ENCODE measurements at places on chromosomes 1 and 21.

DNA sequence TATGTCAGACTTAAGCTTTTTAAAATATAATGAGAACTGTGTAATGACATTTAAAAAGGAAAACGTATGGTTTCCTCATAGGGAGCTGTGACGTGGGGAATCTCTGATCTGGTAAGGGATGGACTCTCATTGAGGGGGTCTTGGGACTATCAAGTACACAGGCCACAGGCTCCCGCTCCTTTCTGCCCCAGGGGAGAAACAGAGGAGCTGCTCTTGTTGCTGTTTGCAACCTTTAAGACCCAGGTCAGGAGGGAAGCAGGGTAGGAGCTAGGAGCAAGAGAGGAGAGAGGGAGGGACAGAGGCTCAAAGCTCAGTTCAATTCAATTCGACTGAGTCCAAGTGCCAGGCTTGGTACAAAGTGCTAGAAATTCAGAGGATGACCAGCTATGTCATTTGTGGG lies 185.1 kb upstream of the CSF3R start:
- DNase-seq = no peak

GRCh38 chr1:147213271-147213670 lies 11.9 kb downstream of the FMO5 start:
- no peak for DNase-seq

DNA sequence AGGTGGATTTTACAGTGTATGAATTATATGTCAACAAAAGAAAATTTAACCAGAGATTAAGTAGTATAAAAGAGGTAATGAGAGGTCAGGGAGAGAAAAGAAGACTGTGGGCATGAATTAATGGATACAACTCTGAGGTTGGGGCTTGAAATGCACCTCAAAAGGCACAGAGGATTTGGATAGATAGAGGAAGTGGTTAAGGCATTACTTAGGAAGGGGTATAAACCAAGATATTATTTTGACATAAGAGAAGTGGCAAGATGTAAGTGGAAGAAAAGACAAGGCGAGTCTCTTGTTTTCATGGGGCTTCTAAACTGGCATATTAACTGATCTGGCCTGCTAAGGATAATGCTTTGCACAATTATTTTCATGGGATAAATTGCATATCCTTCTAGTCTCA lies 34.1 kb downstream of the RAP1A start:
- no peak for DNase-seq

- no peak for DNase-seq
These were observed 4.5 kb upstream of the DDX59 start for GRCh38 chr1:200673952-200674823.

GRCh38 chr1:5999711-6000443 lies 7.7 kb upstream of the NPHP4 start:
- DNase-seq = no peak

GRCh38 chr1:110515891-110516290 lies 3.1 kb downstream of the KCNA10 start:
- DNase-seq = no peak

DNA sequence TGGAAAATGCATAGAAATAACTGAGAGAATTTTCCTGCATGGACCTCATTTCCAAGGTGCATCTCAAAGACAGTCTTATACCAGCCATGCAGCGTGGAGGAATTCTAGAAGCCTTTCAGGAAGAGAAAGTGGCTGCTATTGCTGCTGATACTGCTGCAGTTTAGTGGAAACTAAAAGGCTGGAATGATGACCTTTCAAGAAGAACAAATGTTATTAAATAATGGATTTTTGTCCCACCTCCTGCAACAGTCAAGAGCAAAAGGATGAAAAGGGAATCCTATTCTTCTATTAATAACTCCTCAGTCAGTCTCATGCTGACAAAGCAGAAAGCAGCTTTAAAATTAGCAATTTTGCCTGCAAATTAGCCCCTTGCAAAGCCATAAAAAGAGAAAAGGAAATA lies 68.2 kb upstream of the C1orf87 start:
- DNase-seq = no peak

DNA sequence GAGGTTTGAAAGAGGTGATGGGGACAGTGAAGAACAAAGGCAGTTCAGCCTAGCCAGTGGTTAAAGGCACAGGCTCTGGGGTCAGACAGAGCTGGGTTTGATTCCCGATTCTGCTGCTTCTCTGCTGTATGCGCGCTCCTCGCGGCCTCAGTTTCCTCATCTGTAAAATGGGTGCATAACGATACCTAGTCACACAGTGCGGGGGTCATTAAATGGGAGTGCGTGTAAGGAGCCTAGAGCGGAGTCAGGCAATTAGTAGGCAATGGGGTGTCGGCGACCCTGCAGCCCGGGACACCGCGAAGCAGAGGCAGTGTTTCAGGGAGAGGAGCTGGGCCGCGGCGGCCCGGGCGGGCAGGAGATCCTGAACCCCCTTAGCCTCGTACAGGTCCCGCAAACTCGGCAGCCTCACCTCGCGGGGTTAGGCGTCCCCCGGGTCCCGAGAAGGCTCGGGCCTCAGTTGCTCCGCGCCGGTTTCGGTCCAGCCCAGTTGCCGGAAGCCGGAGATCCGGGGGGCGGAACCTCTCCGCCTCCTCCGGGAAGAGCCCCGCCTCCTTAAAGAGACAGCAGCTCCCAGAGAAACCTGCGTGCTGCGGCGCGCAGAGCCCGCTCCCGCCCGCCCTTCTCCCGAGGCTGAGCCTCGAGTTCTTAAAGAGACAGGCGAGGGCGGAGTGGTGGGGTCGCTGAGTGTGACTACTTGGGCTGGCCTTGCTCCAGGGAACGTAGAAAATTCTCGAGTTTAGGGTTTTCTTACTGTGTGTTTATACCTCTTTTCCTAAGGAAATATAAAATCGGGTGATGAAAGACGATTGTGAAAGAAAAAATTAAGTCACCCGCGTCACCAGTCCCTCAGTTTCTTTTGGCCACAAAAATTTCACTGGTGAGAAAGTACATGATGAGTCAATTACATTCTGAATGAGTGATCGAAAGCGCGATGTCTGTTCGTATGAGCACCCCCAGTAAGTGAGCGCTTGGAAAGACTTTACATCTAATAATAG lies at the start of gene YIPF1:
Gene YIPF1, minus strand, starts transcription at position 494 of the 995 bp plus-strand sequence. CDS start 860 bp downstream, outside the sequence.
- peak; percentile 72 for DNase-seq

GRCh38 chr1:189269011-189269410 lies 1208.7 kb downstream of the BRINP3 start:
- DNase-seq = no peak

- no peak for DNase-seq
These were observed 178.4 kb downstream of the PSMG1 start for GRCh38 chr21:39004634-39005501.

DNA sequence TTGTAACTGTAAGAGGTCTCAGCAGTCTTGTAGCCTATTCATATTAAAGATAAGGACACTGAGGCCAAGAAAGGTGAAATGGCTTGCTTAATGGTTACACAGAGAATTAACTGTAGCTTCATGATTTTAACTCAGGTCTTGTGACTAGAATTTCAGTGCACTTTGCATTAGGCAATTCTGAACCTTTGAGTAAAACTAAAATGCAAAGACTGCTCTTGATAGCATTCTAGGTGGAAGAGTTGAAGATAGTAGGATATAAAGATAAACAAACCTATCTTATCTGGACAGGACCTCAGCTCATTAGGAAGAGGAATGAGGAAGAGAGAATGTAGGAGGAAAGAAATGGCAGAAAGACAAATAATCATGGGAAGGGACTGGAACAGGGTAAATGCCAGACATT lies 68.6 kb upstream of the RGL1 start:
- DNase-seq = no peak

DNA sequence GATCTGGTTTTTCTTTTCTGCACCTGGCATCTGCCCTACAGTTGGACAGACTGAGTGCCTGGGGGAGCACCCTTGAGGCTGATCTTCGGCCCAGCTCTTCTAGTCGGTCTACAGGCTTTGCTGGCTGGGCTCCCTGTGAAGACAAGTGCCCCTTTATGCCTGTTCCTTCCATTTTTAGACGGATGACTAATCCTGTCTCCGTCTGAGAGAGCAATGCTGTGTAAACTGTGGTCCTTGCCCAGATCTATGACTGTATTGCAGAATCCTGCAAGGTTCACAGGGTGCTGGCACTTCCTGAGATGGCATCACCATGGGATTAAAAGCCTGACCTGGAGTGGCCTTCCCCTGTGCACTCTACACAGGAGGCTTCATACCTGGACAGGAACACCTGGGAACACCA lies 47.6 kb upstream of the SAMD13 start:
- peak; percentile 44 for DNase-seq

DNA sequence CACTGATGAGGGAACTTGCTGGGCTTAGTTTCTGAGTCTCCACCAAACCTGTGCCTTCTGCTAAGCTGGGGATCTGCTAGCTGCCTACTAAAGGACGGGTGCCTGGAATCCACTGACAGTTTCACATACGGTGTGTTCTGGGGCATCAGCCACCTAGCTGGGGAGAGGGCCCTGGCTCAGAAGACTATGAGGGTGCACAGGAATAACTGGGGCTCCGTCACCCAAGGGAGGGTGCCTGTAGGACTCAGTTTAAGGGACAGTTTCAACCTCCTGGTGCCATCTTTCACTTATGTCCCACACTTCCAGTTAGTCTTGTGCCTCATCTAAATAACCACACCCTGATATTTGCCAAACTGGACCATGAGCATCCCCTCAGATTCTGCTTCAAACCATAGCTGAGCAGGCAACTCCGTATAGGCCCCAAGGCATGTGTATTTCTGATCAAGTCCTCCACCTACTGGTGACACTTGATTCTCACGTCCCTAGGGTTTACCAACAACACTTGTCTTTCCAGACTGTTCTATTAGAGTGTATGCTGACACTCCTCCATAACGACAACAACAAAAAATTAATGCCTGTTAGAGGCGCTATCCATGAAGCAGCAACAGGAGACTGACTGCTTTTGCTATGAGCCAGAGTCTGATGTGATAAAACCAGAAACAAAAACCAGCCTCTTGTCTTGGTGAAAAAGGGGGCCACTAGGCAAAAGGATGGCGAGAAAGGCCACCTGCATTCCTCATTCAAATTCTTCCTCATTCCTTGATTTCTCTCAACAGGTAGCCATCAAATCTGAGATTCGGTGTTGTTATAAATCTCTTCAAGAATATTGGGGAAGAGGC lies 55.0 kb upstream of the PAXBP1 start:
- peak; percentile 31 for DNase-seq

GRCh38 chr1:60108196-60108595 lies 34.6 kb upstream of the C1orf87 start:
- no peak for DNase-seq

- no peak for DNase-seq
These were observed 99.8 kb downstream of the PTPN14 start for GRCh38 chr1:214451596-214451995.

GRCh38 chr1:247146671-247147070 lies 25.1 kb downstream of the ZNF124 start:
- no peak for DNase-seq

- DNase-seq = no peak
These were observed 14.5 kb downstream of the CNST start for GRCh38 chr1:246580497-246581370.

GRCh38 chr1:226429858-226430715 lies 22.2 kb upstream of the PARP1 start:
- no peak for DNase-seq

DNA sequence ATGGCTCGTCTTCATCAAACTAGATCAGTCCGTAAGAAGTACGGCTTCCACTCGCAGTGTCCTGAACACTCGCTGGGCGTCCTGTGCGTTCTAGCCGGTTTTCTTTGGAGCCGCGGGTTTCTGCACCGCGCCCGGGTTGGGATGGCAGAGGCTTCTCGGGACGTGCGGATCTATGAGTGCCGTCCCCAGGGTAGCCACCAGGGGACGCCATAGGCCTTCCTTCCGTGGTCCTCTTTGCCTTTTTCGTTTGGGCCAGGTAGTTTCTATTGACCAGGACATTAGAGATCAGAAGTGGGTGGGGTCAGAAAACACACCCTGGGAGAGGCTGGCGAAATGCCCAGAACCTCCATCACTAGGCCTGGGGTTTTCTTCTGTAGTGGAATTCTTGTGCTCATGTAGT lies 273.8 kb downstream of the FAM72C start:
- DNase-seq = no peak

DNA sequence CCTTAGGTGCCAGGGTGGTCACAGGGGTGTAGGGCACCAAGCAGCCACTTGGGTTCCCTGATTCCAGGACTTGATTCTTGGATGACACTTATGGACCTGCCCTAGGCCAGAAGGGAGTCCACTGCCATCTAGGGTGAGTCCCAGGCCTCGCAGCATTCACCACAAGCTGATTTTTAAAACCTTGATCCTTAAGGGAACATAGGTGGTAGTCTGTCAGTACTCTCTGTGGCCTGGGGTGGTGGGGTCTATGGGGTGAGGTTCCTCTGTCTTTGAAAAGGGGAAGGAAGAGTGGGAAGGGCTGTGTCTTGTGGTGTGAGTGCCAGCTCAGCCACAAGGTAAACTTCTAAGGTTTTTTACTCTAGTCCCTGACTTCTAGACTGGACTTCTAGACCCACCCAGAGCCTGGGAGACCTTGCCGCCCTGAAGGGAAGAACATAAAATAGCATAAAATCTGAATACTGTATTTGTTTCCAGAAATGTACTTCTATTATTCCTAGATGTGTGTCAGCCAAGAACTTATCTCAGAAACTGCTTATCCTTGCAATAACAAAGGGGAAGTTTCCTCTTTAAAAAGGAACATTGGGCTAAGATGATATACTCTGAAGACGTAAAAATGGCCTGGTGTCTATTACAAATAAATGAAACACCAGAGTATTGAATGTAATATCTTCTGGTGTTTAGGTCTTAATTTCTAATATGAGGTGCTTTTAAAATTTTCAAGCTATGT lies 757.3 kb downstream of the LTN1 start:
- no peak for DNase-seq

- DNase-seq = no peak
These were observed 123.2 kb upstream of the KIAA1614 start for GRCh38 chr1:180789460-180789859.

- DNase-seq = no peak
These were observed 42.4 kb upstream of the RUNX1 start for GRCh38 chr21:35091496-35091895.

DNA sequence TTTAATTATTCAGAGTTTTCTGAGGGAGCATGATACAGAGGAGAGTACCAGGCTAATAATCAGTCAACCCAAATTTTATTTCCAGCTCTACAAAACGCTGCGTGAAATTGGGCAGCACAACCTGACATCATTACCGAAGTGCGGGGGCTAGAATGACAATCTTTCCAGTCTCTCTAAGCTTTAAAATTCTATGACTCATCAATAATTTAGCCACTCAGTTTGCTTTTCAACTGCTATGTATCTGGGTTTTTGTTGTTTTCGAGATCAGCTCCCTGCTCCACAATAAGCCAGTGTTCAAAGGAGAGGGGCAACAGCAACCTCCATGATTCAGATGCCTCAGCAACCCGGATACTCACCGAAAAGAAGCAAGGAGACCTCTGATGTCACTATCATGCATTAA lies 13.9 kb downstream of the SORT1 start:
- no peak for DNase-seq

DNA sequence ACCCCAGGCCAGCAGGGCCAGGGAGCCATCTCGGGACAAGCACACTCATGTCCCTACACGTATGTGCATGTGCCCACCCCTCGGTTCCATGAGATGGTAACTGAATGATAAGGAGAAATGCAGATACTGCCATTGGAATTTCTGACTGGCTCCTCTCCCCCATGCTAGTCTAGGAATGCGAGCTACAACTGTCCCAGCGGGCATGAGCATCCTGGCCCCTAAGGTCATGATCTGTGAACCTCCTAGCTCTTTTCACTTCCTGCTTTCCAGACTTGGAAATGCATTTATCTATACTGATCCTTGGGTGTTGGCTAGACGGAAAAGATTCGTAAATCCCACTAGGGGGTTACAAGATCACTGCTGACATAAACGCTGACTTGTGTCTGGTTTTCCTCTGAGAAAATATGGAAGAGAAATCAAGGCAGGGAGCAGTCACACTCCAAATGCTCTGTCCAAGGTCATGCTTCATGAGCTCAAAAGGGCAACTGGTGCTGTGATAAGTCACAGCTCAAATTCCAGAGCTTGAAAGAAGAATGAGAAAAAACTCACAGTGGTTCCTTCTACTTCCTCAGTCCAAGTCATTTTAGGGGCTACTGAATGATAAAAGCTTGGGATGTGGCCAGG lies 49.8 kb downstream of the SLC45A1 start:
- no peak for DNase-seq

All from GM04504 (cell line).